ENCODE measurements at places on chromosomes 2 and 18. TPM values are rescaled to one million over a fixed set of nuclear protein-coding genes. Genes with fewer than 3 reads are reported as not detected.

- no peaks in the 10 kb centered on the region for H3K36me3 ChIP-seq
- no peak overlapping the region for H3K4me3 ChIP-seq
- no peak overlapping the region for H3K27ac ChIP-seq
- peaks cover 5% of the 10 kb centered on the region for H3K27me3 ChIP-seq
- DNase-seq = peak; percentile 65
- peaks cover 2% of the 10 kb centered on the region for H3K4me1 ChIP-seq
These were observed 423.8 kb upstream of the MEX3C start for GRCh38 chr18:51621113-51621863.

DNA sequence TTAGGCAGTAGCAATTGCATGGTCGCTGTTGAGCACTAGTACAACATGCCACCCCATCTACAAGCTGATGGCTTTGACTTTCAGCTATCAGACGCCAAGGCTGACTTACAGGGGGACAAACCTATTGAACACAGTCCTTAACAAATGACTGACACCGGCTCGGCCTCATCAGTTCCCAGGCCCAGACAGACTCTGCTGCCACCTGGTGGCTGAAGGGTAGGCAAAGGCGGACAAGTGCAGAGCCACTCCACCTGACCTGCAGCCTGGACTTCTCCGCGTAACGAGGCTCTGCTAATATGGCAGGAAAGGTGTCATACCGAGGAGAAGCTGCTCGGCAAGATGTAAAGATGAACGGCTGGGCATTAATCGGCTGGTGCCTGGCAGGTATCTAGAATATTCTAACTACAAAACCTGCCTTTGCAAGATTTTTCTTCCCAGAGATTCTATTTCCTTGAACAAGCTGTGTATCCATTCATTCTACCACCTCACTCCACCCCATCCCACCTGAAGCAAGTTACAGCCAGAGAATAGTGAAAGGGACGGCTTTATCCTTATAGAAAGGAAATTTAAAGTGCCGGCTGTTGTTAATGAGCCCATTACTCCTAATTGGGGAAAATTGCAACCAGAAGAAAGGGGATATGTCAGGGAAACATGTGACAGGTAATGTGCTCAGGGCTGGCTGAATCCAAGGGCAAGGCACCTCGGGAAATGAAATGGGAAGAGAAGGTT lies 67.4 kb downstream of the STEAP3 start:
- no peaks in the 10 kb centered on the region for H3K27me3 ChIP-seq
- no peaks in the 10 kb centered on the region for H3K36me3 ChIP-seq
- H3K27ac ChIP-seq = no peak overlapping the region
- no peak overlapping the region for H3K4me3 ChIP-seq
- DNase-seq = peak; percentile 70

DNA sequence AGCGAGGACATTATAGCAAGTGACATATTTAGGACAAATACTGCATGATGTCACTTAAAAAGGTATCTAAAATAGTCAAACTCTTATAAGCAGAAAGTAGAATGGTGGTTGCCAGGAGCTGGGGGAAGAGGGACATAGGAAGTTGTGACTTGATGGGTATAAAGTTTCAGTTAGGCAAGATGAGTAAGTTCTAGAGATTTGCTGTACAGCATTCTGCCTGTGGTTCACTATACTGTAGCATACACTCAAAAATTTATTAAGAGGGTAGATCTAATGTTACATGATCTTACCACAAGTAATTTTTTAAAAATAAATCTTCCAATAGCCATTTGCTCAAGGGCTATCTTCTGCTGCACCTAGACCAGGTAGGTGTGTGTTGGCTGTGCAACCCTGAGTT lies 78.1 kb upstream of the NPAS2 start:
- H3K4me3 ChIP-seq = no peak overlapping the region
- H3K27ac ChIP-seq = peak overlapping the region; percentile 91
- H3K27me3 ChIP-seq = no peaks in the 10 kb centered on the region
- no peaks in the 10 kb centered on the region for H3K36me3 ChIP-seq
- no peak for DNase-seq
- peaks cover 27% of the 10 kb centered on the region for H3K4me1 ChIP-seq

- DNase-seq = no peak
- no peaks in the 10 kb centered on the region for H3K27me3 ChIP-seq
- H3K27ac ChIP-seq = peak overlapping the region; percentile 35
- no peak overlapping the region for H3K4me3 ChIP-seq
- no peaks in the 10 kb centered on the region for H3K36me3 ChIP-seq
These were observed 68.8 kb upstream of the CD28 start for GRCh38 chr2:203637471-203638167.

- H3K36me3 ChIP-seq = peaks cover 12% of the 10 kb centered on the region
- H3K27ac ChIP-seq = no peak overlapping the region
- no peak overlapping the region for H3K4me3 ChIP-seq
- H3K27me3 ChIP-seq = no peaks in the 10 kb centered on the region
- H3K4me1 ChIP-seq = peaks cover 14% of the 10 kb centered on the region
- no peak for DNase-seq
These were observed 131.5 kb downstream of the NCK2 start for GRCh38 chr2:105876191-105876590.

GRCh38 chr2:222479859-222480258 lies 55.5 kb downstream of the SGPP2 start:
- H3K4me3 ChIP-seq = no peak overlapping the region
- H3K4me1 ChIP-seq = no peaks in the 10 kb centered on the region
- H3K27me3 ChIP-seq = peaks cover 10% of the 10 kb centered on the region
- no peaks in the 10 kb centered on the region for H3K36me3 ChIP-seq
- no peak for DNase-seq
- no peak overlapping the region for H3K27ac ChIP-seq

Gene ABCG5
- 0.07 TPM for polyA plus RNA-seq
